ENCODE measurements at places on chromosomes 2 and 18.
A peak's percentile ranks its signal among the peaks of the same experiment; 100 is the strongest.

- DNase-seq, result no peak
Observed at GRCh38 chr2:238954841-238955591, 107.1 kb downstream of the TWIST2 start.

DNA sequence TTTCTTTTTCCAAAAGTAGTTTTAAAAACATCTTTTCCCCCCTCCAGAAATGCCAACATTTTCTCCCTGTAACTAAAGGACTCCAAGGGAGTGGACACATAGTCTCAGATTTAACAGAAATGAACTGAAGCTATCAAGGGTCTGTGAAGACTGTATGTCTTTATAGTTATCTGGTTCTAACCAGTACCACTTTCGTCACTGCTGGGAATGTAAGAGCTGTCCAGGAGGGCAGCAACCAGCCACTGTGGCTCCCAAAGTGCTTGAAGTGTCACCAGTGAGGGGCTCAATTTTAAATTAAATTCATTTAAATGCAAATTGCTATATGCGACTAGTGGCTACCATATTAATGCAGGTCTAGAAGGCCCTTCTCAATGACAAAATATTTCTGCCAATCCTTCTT is 15.0 kb downstream of the RNF149 start:
- DNase-seq, result no peak

DNA sequence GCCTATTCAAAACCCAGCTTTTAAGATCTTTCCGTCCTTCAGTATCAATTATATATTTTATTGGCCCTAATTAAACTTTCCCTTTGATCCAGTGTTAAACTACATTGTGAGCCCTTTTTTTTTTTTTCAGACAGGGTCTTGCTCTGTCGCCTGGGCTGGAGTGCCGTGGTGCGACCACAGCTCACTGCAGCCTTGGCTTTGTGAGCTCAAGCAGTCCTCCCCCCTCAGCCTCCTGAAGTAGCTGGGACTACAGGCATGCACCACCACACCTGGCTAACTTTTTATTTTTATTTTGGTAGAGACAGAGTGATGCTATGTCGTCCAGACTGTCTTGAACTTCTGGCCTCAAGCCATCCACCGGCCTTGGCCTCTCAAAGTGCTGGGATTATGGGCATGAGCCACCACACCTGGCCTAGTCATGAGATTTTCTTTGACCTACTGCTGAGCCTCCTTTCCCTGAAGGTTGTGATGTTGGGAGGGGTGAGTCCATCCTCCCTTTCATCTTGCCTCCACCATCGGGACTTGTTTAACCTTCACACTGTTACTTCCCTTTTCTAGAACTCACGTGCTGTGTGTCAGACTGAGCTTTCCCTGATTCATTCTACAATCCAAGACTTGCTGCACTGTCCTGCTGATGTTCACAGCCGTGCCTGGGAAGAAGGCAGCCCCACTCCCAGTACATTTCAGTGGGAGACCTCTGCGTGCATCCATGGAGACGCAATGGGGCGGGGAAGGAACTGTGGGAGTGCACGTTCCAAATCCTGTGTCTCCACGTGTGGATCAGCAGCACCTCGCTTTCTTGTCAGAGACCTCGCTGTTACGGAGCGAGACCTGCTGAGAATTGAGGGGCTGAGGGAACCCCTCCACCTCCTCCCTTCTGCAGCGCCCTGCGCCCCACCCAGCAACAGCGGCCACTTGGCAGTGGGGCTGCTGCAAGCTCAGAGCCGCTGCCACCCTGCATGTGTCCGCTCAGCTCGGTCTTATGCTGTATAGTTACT is 10.8 kb downstream of the OXER1 start:
- no peak for DNase-seq

DNA sequence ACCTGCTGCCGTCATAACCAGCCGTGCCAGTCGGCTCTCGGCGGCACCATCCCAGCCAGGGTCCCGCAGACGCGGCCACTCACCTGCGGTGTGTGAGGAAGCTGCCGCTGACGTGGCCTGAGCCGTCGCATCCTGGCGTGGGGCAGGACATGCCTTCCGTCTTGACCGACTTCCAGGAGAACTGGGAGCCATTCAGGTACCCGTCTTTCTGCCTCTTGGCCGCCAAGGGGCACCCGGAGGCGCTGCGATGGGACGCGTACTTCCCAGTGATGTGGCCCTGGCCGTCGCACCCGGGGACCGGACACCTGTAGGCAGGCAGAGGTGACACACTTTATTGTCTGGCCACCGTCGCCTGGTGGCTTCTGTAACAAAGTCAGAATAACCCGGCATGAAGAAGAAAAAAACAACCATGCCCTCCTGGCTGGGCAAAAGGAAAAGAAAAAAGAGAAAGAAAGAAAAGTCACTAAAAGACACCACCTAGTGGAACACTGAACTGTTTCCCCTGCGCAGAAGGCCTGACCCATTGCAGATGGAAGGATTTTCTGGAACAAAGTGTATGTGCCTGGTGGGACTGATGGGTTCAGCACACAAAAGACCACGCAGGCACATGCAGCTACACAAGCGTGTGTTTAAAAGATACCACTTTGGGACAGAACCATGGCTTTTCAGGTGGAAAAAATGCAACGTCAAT is 94.9 kb upstream of the PXDN start:
- DNase-seq, result no peak

- no peak for DNase-seq
Observed at GRCh38 chr2:177171418-177171865, 41.2 kb upstream of the HNRNPA3 start.

GRCh38 chr18:44741085-44741484 is 60.4 kb downstream of the SETBP1 start:
- DNase-seq, result no peak

DNA sequence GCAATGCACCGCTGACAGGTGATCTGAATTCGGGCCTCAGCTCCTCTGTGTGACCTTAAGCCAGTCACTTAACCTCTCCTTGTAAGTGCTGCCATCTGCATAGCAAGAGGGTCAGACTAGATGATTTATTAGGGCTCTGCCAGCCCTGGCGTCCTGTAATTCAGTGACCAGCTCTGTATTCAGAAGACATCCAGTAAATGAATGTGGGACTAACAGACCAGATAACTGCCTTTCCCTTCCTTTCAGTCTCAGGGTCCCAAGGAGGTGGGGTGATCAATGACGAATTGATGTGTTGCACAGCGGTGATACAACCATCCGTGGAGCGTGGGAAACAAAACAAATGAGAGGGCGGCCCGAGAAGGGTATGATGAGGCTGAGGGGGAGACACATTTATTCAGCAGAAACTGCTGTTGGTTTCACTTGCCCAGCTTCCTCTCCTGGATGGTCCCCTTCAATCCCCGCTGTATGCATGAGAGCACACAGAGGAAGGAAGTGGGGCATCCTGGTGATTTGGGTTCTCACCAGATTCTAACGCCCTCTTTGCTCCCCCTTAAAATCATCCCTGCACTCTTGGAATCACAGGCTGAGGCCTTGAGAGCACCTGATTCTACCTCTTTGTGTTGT is 92.8 kb downstream of the VIT start:
- DNase-seq, result no peak

DNA sequence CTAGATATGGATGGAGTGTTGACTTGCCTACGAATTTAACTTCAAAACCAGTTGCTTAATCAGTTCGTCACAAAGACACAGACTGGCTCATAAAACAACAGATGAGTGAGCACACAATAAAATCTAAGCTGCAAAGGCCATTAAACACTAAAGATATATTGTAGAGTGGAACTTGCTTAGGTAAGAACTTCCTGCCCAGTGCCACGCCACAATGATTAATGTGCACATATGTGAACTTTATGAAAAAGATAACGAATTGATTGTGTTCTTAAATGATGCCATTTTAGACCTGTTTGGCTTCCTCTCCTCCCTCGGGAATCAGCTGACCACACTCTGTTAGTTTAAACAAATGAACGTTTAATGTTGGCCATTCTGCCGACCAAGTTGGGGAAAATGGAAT is 2031.3 kb upstream of the CELF4 start:
- DNase-seq, result no peak

DNA sequence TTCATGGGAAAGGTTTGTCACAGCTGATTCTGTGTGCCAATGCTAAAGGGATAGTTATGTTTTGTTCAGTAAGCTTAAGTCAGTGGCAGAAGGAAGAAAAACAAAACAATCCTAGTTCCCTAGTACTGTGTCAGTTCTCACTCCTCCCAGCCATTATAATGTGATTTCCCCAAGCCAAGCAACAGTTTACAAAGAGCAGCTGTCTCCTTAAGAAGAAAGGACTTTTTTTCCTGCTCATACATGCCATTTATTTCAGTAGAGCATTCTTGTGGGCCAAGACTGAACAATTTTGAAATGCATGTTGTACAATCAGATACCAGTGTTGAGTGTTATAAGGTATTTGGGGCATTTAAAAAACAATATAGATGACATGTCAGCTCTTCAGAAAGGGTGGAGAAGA is 52.1 kb downstream of the NEMP2 start:
- DNase-seq, result no peak

- DNase-seq, result peak; percentile 97
Observed at GRCh38 chr2:86562922-86563649, at the start of gene CHMP3. Gene CHMP3, minus strand, starts transcription at chr2:86563443. Its CDS starts 95 bp downstream, at chr2:86563348.

GRCh38 chr2:46346719-46347118 is 49.5 kb downstream of the EPAS1 start:
- no peak for DNase-seq

- DNase-seq, result no peak
Observed at GRCh38 chr18:11380968-11381367, 228.4 kb upstream of the SLC35G4 start.

DNA sequence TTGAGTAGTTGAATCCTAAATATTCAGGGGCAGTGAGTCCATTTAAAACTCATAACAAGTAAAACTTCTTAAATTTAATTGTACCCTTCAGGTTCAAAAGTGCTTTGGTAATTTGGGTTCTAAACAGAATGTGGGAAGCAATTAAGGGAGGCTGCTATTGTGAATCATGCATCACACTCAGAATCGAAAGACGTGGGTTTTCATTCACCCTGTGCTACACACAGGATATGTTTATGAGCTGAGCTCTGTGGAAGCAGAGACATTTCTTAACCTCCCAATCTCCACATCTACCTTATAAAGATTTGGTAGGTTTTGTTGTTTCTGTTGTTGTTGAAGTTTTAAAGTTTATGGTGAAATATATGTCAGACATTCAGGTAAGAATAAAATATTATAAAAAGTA is 633.4 kb downstream of the DPP10 start:
- no peak for DNase-seq

GRCh38 chr2:11866358-11867335 is 120.2 kb downstream of the LPIN1 start:
- no peak for DNase-seq

GRCh38 chr18:2948038-2948437 is 64.9 kb downstream of the LPIN2 start:
- DNase-seq, result no peak

DNA sequence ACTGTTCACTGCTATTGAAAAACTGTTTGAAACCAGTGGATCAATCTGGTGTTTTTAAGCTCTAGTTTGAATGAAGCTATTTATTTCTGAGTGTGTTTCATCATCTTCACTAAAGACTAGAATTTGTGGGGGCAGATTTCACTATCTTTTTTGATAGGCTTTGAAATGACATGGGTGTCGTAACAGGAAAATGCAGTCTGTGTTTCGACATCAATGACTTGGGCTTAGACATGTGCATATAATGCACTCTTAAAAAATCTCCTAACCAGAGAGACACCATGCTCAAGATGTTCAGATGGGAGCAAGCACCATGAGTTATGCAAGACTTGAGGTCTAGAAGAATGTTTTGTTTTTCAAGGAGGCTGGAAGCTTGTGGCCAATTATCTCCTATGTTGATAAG is 221.6 kb downstream of the GPD2 start:
- no peak for DNase-seq

- no peak for DNase-seq
Observed at GRCh38 chr18:22509423-22509822, 91.7 kb upstream of the CTAGE1 start.

GRCh38 chr2:170878066-170878465 is 51.0 kb upstream of the GORASP2 start:
- no peak for DNase-seq

DNA sequence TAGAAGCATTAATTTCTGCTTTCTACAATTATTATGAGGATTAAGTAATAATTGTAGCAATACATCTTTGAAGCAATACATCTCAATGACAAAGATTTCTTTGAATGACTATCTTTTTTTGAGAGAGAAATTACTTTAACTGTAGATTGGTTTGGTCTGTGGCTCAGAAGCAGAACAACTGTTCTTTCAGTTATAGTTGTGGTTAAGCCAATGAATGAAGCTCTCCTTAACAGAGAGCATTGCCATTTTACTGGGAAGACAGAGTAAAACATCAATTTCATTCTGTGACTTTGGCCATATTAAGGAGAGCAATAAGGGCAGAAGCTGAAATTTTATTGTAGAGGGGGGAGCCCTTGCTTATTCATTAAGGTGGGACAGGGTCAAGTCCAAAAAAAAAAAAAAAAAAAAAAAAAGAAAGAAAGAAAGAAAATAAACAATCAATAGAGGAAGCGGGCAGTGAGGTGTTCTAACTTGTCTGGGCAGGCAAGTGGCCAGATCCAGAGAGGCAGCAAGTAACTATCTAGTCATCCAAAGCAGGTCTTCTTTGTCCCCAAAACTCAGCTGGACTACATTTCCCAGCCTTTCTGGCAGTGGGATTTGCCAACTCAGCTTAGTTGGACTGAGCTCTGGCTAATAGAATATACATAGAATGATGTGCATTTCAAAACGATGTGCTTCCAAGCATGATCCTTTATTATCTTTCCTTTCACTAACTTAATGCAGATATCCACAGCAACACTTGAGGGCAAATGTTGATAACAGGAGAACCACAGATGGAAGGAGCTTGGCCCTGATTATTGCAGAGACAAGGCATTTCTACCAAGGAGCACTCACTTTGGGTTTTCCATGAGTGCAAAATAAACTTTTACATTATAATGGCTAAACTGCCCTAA is 462.7 kb upstream of the CDH20 start:
- no peak for DNase-seq

- DNase-seq, result no peak
Observed at GRCh38 chr2:133380991-133381390, 187.3 kb downstream of the NCKAP5 start.

DNA sequence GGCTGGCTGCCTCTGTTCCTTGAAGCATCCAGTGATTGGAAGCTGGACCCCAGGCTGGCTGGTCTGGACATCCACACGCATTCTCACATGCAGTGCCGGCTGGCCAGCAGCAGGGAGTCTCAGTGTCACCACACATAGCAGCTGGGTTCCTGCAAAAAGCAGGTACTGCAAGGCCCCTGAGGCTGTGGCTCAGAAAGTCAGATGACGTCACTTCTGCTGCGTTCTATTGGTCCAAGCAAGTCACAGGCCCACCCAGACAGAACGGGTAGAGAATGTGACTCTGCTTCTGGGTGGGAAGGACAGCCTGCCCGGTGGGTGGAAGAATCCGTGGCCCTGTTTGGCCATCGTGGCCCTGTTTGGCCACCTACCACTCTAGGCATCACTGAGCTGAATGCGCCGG is 51.3 kb upstream of the SPP2 start:
- no peak for DNase-seq

- peak; percentile 39 for DNase-seq
Observed at GRCh38 chr18:23662309-23663263, at the start of gene ANKRD29. Gene ANKRD29, minus strand, starts transcription at chr18:23662911. Its CDS starts 181 bp downstream, at chr18:23662730.
